Colonic mucosa (tissue), 4 donors: ENCODE measurements at places on chromosomes 4 and X. TPM values are rescaled to one million over a fixed set of nuclear protein-coding genes. Genes with fewer than 3 reads are reported as not detected.

- DNase-seq, result no peak
Observed at GRCh38 chrX:101803451-101803850, 128.4 kb downstream of the ZMAT1 start.

DNA sequence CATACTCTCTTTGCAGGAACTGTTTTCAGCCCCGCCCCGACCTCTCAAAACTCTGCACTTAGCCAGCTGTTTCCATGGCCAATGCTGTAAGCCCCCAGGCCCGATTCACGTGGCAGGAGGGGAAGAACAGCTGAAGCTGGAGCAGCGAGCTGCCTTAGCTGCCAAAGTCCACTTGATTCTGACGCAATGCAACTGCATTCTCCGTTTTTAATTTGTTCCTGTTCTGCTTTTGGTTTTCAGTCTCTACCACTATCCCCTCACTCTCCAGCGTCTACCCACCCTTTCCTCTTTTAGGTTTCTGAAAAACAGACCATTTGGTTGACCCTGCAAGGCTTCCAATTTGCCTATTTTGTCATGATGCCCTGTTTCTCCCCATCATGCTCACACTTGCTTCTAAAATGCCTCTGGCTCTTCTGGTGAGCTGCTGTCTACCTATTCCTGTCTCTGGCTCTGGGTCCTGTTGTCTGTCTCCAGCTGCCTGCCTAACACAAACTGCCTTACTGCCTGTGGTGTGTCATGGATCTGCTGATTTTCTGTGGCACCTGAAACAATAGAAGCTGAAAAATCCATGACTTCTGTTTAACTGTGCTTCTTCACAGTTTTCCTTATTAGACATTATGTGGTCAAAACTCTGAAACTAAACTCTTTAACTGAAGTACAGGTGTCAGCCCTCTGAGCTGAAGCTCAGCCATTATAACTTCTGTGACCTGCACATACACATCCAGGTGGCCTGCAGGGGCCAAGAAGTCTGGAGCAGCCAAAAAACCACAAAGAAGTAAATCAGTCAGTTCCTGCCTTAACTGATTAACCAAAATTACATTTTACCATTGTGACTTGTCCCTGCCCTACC is 160.5 kb upstream of the AGTR2 start:
- DNase-seq, result no peak

GRCh38 chrX:9302381-9302780 is 162.5 kb upstream of the TBL1X start:
- no peak for DNase-seq

FAM9C gene
- not detected for total RNA-seq

ARHGAP6 gene
- 5.0 TPM for total RNA-seq
